ENCODE measurements at places on chromosomes 13 and 19.

DNA sequence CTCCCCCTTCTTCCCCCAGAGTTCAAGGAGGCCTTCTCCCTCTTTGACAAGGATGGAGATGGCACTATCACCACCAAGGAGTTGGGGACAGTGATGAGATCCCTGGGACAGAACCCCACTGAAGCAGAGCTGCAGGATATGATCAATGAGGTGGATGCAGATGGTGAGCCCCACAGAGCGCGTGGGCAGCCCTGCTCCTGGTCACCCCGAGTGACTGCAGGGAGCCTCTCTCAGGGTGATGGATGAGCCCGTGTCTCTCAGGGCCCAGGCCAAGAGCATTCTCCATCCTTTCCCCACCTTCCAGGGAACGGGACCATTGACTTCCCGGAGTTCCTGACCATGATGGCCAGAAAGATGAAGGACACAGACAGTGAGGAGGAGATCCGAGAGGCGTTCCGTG is 7.0 kb downstream of the CALM3 start:
- DNase-seq = no peak

- no peak for DNase-seq
These were observed 20.3 kb downstream of the INTS6 start for GRCh38 chr13:51432576-51432975.

GRCh38 chr13:91303031-91303430 is 44.5 kb upstream of the MIR17HG start:
- DNase-seq = no peak

DNA sequence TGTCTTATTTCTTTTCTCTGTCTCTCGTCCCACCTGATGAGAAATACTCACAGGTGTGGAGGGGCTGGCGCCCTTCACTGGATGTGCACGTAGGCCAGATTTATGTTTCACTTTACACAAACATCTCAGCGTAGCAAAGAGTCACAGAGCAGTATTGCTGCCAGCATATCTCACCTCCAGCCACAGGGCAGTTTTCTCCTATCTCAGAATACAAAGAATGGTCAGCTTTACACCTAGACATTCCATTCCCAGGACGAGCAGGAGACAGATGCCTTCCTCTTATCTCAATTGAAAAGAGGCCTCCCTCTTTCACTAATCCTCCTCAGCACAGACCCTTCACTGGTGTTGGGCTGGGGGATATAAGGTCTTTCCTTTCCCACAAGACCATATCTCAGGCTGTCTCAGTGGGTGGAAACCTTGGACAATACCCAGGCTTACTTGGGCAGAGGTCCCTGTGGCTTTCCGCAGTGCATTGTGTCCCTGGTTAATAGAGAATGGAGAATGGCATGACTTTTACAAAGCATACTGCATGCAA is 7.2 kb upstream of the ZNF611 start:
- DNase-seq = no peak

DNA sequence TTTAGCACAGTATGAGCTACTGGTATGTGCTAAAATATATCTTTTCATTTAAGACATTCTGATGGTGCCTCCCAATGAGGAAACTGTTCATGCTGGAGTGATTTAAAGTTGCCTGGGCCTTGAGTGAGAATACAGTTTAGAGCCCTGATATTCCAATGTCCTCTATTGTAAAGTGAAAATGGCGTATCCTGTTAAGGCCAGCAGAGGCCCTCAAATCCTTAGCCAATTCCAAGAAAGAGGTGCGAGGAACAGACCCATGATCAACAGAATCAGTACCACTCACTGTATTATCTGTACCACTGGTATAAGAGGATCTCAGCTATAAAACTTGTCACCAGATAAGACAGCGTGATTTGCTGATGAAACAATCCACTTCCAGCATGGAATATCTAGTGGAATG is 273.1 kb upstream of the SLITRK5 start:
- no peak for DNase-seq

- DNase-seq = no peak
These were observed 155.7 kb upstream of the ZNF536 start for GRCh38 chr19:30216453-30216852.

DNA sequence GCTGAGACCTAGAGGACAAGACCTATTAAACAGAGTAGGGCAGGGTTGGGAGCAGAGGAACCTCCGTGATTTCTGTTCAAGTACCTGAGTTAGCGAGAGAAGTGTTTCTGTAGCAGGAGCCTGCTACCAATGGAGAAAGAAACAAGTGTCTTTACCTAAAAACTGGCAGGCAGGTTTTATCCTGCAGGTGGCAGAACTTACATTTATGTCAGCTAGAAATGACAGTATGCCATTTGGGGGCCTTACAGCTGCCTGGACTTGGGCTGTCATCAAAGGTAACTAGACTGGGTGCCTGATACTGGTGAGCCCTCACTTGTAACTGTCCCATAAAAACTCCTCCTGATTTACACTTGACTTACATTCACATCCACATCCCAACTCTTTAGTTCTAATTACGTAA is 185.3 kb upstream of the MIR17HG start:
- no peak for DNase-seq

DNA sequence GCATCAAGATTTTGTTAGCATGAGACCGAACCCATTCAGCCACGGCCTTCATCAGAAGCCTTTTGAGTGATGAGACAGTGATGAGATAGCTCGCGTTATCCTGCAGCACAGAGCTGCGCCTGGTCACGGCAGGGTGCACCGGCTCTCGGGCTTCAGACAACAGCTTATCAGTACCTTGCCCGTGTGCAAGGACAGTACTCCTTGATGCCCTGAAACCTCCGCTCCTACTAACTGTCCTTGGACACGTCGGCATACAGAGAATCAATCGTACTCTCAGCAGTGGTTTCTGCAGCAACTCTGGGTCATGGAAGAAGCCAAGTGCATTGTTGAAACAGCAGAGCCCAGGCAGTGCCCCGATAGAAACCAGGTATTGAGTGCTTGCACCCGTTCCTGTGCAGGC is 40.7 kb downstream of the IRS2 start:
- peak; percentile 56 for DNase-seq

GRCh38 chr13:28410096-28410495 is 84.8 kb downstream of the FLT1 start:
- DNase-seq = no peak

All from vagina (tissue), 2 donors.